Esophagus muscularis mucosa (tissue), 4 donors: ENCODE measurements at places on chromosomes 4 and X. TPM values are rescaled to one million over a fixed set of nuclear protein-coding genes. Genes with fewer than 3 reads are reported as not detected.

XPNPEP2 gene
- 3.3 TPM for total RNA-seq

S100P gene
- total RNA-seq = not detected

MTNR1A gene
- not detected for total RNA-seq

PRICKLE3 gene
- 7.6 TPM for total RNA-seq

ZNF518B gene
- 46.0 TPM for total RNA-seq

NEIL3 gene
- not detected for total RNA-seq
